Stomach (tissue), 19 donors: ENCODE measurements at places on chromosomes 5 and 9.
A peak's percentile ranks its signal among the peaks of the same experiment; 100 is the strongest.

- DNase-seq, result no peak
Measured at GRCh38 chr5:322281-322941, 897 bp downstream of the AHRR start.

DNA sequence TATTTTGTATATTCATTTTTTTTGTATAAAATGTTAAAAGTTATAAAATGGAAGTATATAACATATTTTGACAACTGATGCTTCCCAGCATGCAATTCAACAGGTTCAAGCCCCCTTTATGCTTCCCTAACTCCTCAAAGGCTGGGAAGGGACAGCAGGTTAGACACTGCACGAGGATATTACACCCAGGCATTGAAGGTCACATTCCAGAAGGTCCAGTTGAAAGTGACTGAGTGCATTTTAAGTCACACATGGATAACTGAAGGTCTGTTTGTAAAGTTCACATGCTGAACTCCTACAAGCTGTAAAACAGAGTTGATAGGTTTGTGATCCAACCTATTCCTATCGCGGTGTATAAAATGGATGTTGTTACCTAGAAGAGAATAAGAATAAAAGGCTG is 13.6 kb downstream of the PRXL2C start:
- DNase-seq, result no peak

GRCh38 chr5:116696366-116696765 is 121.7 kb upstream of the SEMA6A start:
- DNase-seq, result peak; percentile 55

GRCh38 chr5:111237470-111237869 is 13.3 kb downstream of the CAMK4 start:
- DNase-seq, result no peak

- no peak for DNase-seq
Measured at GRCh38 chr5:172951371-172952033, 7.7 kb upstream of the RPL26L1 start.

DNA sequence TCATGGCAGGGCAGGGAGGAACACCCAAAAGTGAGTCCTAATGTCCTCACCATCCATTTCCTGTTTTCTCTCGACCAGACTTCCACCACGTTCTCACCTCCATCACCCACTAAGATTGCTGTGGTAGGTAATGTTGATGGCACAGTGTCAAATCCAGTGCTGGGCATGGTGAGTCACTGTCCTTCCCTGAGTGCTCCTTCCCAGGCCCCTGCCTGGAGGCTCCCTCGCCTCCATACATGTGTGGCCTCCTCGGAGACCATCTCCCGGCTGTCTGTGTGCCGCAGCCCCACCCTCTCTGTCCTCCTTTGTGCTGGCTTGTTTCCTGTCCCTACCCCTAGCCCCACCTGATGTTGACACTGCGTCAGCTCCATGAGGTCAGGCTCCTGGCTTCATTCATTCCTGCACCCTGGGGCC is 177.5 kb downstream of the SYK start:
- DNase-seq, result no peak
